ENCODE measurements at places on chromosomes 3 and 15.

GRCh38 chr15:74726774-74727164 lies 1.4 kb upstream of the CYP1A1 start:
- peak overlapping the region; percentile 54 for H3K4me3 ChIP-seq
- no peak for DNase-seq
- no peaks in the 10 kb centered on the region for H3K36me3 ChIP-seq
- no peak overlapping the region for H3K27ac ChIP-seq

DNA sequence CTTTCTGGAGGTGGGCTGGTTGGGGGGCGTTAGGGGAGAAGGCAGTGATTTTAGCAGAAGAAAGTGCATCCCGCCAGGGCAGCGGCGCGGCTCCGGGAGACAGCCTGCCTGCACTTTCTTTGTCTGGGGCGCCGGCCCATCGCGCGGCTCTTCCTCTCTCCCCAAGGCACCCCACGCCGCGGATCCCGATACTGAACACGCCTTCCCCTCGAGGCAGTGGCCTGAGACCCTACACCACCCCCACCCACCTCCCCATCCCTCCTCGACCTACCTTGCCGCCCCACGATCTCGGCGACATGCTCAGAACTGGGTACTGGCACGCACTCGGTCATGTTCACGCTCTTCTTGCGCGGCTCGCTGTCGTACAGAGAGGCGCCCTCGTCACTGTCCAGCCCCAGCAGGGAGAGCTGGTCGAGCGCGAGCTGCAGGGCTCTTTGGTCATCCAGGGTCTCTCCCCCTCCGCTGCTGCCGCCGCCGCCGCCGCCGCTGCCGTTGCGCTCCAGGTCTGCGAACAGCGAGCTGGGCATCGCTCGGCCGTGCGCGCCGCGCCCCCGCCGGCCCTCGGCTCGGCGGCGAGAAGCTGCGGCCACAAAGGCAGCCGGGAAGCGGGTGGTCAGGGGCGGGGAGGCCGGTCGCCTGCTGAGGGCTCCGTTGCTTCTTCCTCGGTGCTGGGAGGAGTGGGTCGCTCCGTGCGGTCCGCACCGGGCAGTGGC lies 483 bp downstream of the MEX3B start:
- peaks cover 4% of the 10 kb centered on the region for H3K27me3 ChIP-seq
- no peak overlapping the region for H3K27ac ChIP-seq
- peak overlapping the region; percentile 85 for H3K4me3 ChIP-seq
- no peaks in the 10 kb centered on the region for H3K36me3 ChIP-seq
- peaks cover 28% of the 10 kb centered on the region for H3K4me1 ChIP-seq

- no peaks in the 10 kb centered on the region for H3K27me3 ChIP-seq
- DNase-seq = no peak
- H3K27ac ChIP-seq = no peak overlapping the region
- H3K4me3 ChIP-seq = no peak overlapping the region
- no peaks in the 10 kb centered on the region for H3K36me3 ChIP-seq
Measured at GRCh38 chr15:73075160-73075859, 23.0 kb downstream of the NEO1 start.

GRCh38 chr3:177478170-177478867 lies 281.0 kb upstream of the TBL1XR1 start:
- H3K4me1 ChIP-seq = no peaks in the 10 kb centered on the region
- no peak for DNase-seq
- H3K27me3 ChIP-seq = no peaks in the 10 kb centered on the region
- H3K4me3 ChIP-seq = no peak overlapping the region
- H3K36me3 ChIP-seq = no peaks in the 10 kb centered on the region
- H3K27ac ChIP-seq = no peak overlapping the region

DNA sequence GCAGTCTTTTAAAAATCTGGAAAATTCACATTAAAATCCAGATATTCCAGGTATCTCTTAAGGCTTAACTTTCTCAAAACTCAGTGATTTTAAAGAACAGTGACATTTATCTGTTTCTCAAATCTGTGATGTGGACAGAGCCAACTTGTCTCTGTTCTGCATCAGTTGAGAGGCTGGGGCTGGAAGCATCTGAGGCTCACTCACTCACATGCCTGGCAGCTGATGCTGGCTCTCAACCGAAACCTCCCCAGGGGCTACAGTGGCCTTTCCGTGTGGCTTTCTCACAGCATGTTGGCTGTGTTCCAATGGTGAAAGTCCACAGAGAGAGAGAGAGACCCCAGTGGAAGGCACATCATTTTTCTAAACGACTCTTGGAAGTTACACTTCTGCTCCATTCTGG lies 53.5 kb downstream of the CEMIP start:
- H3K4me1 ChIP-seq = no peaks in the 10 kb centered on the region
- no peak overlapping the region for H3K27ac ChIP-seq
- H3K36me3 ChIP-seq = no peaks in the 10 kb centered on the region
- H3K4me3 ChIP-seq = no peak overlapping the region
- H3K27me3 ChIP-seq = no peaks in the 10 kb centered on the region

DNA sequence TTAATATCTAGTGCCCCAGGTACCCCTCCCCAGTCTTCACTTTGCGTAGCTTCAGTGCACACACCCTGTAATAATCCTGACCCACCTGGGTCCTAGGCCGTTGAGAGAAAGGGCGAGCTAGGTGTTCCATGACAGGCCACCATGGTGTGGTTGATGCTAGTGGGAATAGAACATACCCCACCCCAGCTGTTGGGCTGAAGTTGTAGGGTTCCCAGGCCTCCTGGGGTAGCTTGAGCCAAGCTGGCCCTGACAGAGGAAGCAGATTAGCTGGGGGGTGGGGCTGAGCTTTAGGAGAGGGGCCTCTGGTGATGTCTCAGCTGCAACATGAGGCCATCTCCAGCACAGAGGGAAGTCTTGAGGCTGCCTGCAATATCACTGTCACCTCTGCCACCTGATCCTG lies 40.5 kb downstream of the RAB11A start:
- peaks cover 2% of the 10 kb centered on the region for H3K4me1 ChIP-seq
- H3K36me3 ChIP-seq = peaks cover 24% of the 10 kb centered on the region
- H3K27ac ChIP-seq = no peak overlapping the region
- H3K27me3 ChIP-seq = no peaks in the 10 kb centered on the region
- no peak overlapping the region for H3K4me3 ChIP-seq
- DNase-seq = no peak

DNA sequence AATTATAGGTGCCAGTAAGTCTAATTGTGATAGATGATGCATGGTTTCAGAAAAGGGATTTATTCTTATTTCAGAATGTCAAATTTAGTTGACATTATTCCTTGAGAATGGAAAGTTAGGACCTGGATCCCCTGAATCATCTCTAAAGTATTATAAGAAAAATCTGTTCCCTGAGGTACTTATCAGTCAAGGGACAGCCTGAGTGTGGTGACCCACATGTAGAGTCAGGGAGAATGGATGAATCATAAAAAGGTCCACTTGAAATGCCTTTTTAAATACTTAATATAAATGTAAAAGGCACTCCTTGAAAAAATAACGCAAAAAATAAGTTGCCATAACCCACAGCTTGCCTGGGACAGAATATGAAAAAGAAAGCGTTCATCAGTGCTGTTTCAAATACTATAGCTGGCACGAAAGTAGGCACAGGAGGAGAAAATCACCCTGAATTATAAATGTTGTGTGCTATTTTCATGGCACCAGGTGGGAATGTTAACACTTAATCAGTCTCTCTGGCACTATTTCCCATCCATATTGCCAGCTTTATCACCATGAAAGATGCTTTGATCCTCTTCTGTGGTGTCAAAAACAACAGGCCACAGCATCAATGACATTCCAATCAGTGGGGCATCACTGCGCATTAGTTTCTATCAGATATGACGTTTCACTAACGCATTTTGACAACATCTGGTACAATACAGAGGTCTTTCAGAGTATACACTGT lies 208.5 kb downstream of the EPHA3 start:
- H3K4me1 ChIP-seq = no peaks in the 10 kb centered on the region
- no peaks in the 10 kb centered on the region for H3K27me3 ChIP-seq
- H3K36me3 ChIP-seq = no peaks in the 10 kb centered on the region
- H3K27ac ChIP-seq = no peak overlapping the region

GRCh38 chr3:89954137-89954536 lies 846.7 kb downstream of the EPHA3 start:
- no peaks in the 10 kb centered on the region for H3K4me1 ChIP-seq
- H3K36me3 ChIP-seq = no peaks in the 10 kb centered on the region
- DNase-seq = no peak
- no peak overlapping the region for H3K27ac ChIP-seq
- no peaks in the 10 kb centered on the region for H3K27me3 ChIP-seq

- H3K4me1 ChIP-seq = no peaks in the 10 kb centered on the region
- peak; percentile 3 for DNase-seq
- no peak overlapping the region for H3K4me3 ChIP-seq
- no peaks in the 10 kb centered on the region for H3K27me3 ChIP-seq
Measured at GRCh38 chr3:79086514-79086913, 681.3 kb downstream of the ROBO1 start.

- H3K27me3 ChIP-seq = peaks cover 28% of the 10 kb centered on the region
- H3K27ac ChIP-seq = no peak overlapping the region
- H3K4me3 ChIP-seq = peak overlapping the region; percentile 74
- peaks cover 55% of the 10 kb centered on the region for H3K4me1 ChIP-seq
- DNase-seq = peak; percentile 66
- H3K36me3 ChIP-seq = no peaks in the 10 kb centered on the region
Measured at GRCh38 chr3:43996379-43997301, 245.0 kb upstream of the TOPAZ1 start.

GRCh38 chr3:32399030-32399620 lies 7.5 kb downstream of the CMTM7 start:
- H3K27me3 ChIP-seq = no peaks in the 10 kb centered on the region
- peaks cover 39% of the 10 kb centered on the region for H3K4me1 ChIP-seq
- peak; percentile 78 for DNase-seq
- H3K36me3 ChIP-seq = peaks cover 4% of the 10 kb centered on the region
- peak overlapping the region; percentile 66 for H3K27ac ChIP-seq

DNA sequence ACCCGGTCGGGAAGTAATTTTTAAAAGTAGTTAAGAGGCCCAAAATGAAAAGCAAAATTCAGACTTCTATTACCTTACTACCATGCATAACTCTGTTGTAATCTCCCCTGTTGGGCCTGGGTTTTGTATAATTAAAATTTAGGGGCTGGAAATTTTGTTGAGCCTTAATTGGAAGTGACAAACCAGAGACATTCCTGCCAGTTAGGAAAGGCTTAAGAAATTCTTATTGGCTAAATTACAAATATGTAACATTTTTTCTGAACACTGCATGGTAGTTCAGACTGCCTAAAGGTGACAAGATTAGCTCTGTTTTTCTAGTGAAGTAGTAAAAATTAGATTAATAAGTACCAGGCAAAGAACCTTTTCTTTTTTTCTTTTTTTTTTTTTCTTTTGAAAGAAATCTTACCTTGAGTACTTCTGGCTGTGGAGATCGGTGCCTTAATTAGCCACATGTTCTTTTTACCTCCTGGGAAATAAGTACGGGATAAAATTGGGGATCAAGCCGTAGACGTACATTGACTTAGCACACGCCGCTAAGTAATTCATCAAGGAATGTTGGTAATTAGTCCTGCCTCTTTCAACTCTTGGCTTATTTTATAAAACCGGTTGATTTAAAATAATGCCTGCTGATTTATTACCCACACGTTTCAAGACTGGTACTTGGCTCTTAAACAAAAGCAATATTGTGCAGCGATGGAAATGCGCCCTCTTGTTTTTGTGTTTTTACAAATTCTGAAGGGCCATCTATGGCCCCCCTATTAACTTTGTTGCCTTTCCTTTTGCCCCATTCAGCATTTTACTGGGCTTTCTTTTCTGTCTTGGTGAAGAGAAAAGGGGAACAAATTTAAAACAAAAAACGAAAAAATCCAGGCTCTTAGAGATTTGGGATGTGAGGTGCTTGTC lies 111.2 kb upstream of the SAMMSON start:
- no peaks in the 10 kb centered on the region for H3K27me3 ChIP-seq
- no peak overlapping the region for H3K4me3 ChIP-seq
- H3K4me1 ChIP-seq = no peaks in the 10 kb centered on the region

DNA sequence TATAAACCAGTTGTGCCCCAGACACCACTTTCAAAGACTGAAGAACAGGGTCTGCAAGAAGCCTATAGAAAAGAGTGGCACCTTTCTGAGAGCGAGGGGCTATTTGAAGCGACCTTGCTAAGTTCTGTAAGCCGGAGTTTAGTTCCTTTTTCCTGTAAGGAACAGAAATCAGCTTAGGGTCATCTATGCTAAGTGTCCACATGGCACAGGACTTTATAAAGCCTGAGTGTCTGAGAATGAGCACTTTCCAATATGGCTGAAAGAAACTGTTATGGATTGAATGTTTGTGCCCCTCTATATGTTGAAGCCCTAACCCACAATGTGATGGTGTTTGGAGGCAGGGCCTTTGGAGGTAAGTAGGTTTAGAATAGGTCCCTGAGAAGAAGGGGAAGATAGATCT lies 4.0 kb upstream of the A4GNT start:
- no peaks in the 10 kb centered on the region for H3K27me3 ChIP-seq
- no peak overlapping the region for H3K27ac ChIP-seq
- H3K36me3 ChIP-seq = no peaks in the 10 kb centered on the region
- H3K4me1 ChIP-seq = peaks cover 22% of the 10 kb centered on the region

GRCh38 chr3:197828-198491 lies 1.4 kb downstream of the CHL1 start:
- peaks cover 6% of the 10 kb centered on the region for H3K27me3 ChIP-seq
- H3K4me3 ChIP-seq = peak overlapping the region; percentile 63
- peak; percentile 60 for DNase-seq

GRCh38 chr15:45866616-45867015 lies 231.8 kb downstream of the SQOR start:
- no peak overlapping the region for H3K27ac ChIP-seq
- H3K4me3 ChIP-seq = no peak overlapping the region
- H3K27me3 ChIP-seq = no peaks in the 10 kb centered on the region
- H3K36me3 ChIP-seq = no peaks in the 10 kb centered on the region

DNA sequence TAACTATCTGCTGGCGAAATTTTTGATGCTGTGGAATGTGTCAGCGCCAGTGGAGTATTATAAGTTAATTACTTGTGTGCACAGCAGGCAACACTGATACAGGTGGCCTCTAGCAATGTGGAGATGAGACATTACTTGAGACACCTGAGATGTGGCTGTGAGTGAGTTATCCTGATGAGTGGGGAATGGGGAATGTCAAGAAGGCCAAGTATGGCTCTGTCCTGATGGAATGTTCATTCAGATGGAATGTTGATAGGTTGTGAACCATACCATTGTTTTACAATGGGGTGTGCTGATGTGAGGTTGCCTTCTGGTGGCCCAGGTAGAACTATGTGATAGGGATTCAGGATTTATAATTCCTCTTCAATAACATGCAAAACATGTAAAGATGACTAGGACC lies 404.8 kb downstream of the PTPRG start:
- no peaks in the 10 kb centered on the region for H3K27me3 ChIP-seq
- H3K4me3 ChIP-seq = no peak overlapping the region
- DNase-seq = no peak
- H3K36me3 ChIP-seq = no peaks in the 10 kb centered on the region
